ENCODE measurements at places on chromosomes 12 and 14. TPM values are rescaled to one million over a fixed set of nuclear protein-coding genes. Genes with fewer than 3 reads are reported as not detected.

The SLC38A4 gene
- polyA plus RNA-seq, result not detected

The AMDHD1 gene
- polyA plus RNA-seq, result 0.61 TPM

The INSM2 gene
- polyA plus RNA-seq, result 0.01 TPM

The EFS gene
- 0.54 TPM for polyA plus RNA-seq

The TSPAN8 gene
- 798 TPM for polyA plus RNA-seq

The TAS2R31 gene
- 0.16 TPM for polyA plus RNA-seq

The IFI27L1 gene
- 29.2 TPM for polyA plus RNA-seq

The COX8C gene
- not detected for polyA plus RNA-seq

The GPR137C gene
- not detected for polyA plus RNA-seq

The GALNT6 gene
- polyA plus RNA-seq, result 24.8 TPM

The PPFIA2 gene
- not detected for polyA plus RNA-seq

The CLEC12A gene
- not detected for polyA plus RNA-seq

The NOVA1 gene
- not detected for polyA plus RNA-seq

The CNTN1 gene
- 0.24 TPM for polyA plus RNA-seq

The LMNTD1 gene
- not detected for polyA plus RNA-seq

The GPRC5D gene
- polyA plus RNA-seq, result not detected

The TAC3 gene
- polyA plus RNA-seq, result 6.0 TPM

The CPNE8 gene
- 0.22 TPM for polyA plus RNA-seq

The C12orf50 gene
- polyA plus RNA-seq, result not detected

The OLR1 gene
- polyA plus RNA-seq, result 0.55 TPM

The PMCH gene
- polyA plus RNA-seq, result not detected

The SYT10 gene
- 0.34 TPM for polyA plus RNA-seq

The C12orf60 gene
- not detected for polyA plus RNA-seq

The GPR68 gene
- 2.2 TPM for polyA plus RNA-seq

The HCAR2 gene
- polyA plus RNA-seq, result not detected

All from small intestine (tissue), 16 donors.